Thyroid gland (tissue), 4 donors: ENCODE measurements at places on chromosomes 5 and 9.

DNA sequence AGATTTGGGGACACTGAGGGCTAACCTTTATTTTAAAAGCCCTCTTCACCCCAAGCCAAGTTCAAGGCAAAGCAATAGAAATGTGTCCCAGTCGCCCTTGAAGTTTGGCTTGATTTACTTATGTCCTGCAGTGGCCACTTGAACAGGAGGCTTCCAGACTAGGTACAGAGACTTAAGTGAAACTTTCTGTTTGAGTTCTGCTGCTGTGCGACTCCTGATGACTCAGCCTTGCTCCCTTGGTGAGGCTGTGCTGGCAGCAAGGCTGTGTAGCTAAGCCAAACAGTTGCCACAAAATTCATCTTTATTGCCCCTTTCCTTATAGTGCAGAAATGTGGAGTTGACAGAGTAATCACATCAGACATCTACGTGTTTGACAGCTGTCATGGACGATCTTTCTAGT, 68.8 kb upstream of the NTRK2 start:
- H3K4me1 ChIP-seq, result peaks cover 6% of the 10 kb centered on the region
- no peaks in the 10 kb centered on the region for H3K27me3 ChIP-seq
- no peak overlapping the region for H3K27ac ChIP-seq
- no peak overlapping the region for H3K4me3 ChIP-seq

GRCh38 chr9:37293664-37294524, 128.6 kb upstream of the GRHPR start:
- H3K36me3 ChIP-seq, result no peaks in the 10 kb centered on the region
- H3K4me1 ChIP-seq, result no peaks in the 10 kb centered on the region
- H3K27ac ChIP-seq, result no peak overlapping the region
- no peaks in the 10 kb centered on the region for H3K27me3 ChIP-seq
- no peak for DNase-seq
- H3K4me3 ChIP-seq, result no peak overlapping the region

DNA sequence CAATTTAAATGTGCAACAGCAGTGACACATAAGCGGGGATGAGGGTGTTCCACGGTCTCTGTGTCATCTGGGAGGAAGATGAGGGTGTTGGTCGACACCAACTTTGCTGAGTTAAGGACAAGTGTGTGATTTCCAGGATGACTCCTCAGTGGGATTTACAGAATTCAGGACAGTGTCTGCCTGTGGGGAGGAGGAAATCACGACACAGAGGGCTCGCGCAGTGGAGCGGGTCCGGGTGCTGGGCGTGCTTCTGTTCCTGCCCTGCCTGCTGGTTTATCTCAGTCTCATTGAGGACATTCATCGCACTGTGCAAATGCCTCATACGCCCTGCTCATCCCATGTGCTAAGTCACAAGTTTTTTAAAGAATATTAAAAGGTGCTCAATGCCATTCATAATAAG, 73.7 kb upstream of the ADAMTS2 start:
- H3K4me3 ChIP-seq, result no peak overlapping the region
- H3K27me3 ChIP-seq, result no peaks in the 10 kb centered on the region
- no peaks in the 10 kb centered on the region for H3K4me1 ChIP-seq
- no peaks in the 10 kb centered on the region for H3K36me3 ChIP-seq
- H3K27ac ChIP-seq, result no peak overlapping the region

GRCh38 chr9:94584555-94584954, 9.1 kb downstream of the FBP2 start:
- H3K27ac ChIP-seq, result no peak overlapping the region
- H3K4me1 ChIP-seq, result no peaks in the 10 kb centered on the region

DNA sequence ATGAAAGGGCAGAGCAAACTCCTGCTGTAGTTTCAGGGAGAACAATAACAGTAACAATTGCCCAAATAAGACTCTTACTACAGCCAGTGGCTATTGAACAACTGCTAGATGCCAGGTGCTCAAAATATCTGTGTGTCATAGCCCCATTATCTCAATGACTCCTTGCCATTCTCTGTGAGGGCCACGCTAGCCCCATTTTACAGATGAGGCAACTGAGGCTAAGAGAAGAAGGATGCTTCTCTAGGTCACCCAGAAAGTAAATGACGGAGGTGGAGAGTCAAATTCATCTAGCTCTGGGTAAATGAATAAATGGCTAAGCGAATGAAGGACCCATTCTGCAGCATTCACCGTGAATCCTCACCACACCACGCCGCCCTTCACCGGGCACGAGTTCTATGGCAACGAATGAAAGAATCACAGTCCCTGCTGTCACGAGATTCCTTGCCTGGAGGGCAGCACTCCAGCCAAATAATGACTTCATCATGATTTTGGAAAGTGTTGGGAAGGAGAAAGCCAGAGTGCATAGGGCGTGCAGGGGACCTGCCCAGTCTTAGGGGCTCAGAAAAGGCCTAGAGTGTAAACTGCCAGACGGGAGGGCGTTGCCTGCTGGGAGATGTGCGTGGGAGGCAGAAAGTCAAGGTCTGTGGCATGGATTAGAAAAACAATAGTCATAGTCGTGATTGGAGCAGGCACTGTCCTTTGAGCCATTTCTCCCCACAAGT, 147.2 kb downstream of the C9orf50 start:
- H3K36me3 ChIP-seq, result no peaks in the 10 kb centered on the region
- peak; percentile 93 for DNase-seq
- no peak overlapping the region for H3K4me3 ChIP-seq
- H3K27me3 ChIP-seq, result no peaks in the 10 kb centered on the region
- H3K27ac ChIP-seq, result peak overlapping the region; percentile 92
- peaks cover 40% of the 10 kb centered on the region for H3K4me1 ChIP-seq

DNA sequence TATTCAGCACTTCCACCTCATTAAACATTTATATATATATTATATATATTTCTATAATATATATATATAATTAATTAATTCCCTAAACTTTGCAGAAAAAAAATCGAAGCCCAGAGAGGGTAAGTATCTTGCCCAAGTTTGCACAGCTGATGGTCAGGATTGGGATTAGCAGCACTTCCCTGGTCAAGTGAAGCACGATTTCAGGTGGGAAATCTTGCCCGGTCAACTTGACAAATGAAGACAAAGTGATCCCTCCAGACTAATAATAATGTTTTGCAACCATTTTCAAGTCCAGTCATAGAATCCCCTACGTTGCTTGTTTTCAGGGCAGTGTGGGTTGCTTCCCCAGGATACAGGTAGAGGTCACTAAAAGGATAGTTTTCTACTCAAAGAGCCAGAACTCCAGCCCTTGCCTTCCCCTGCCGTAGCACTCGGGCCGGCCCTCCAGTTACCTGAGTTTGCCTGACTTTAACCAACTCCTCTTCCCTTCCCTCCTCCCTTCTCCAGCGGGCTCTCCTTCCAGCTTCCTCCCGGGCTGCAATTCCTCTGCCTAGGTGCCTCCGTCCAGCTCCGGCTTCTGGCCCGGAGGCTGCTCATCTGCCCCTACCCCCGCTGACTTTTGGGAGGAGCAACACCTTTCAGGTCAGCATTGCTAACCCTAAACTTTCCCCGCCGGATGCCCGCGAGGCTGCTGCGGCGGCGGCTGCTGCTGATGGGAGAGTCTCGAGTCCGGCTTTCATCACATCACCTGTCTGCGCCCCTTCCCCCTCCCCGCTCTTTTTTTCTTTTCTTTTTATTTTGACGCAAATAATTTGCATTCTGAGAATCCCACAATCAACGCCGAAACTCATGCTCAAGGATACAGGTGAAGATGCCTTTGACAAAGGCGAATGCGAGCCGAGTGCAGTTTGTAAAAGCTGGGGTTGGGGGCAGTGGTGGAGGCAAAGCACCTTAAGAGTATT, 930 bp downstream of the PRLR start:
- peak; percentile 49 for DNase-seq
- H3K27ac ChIP-seq, result peak overlapping the region; percentile 53
- H3K4me1 ChIP-seq, result peaks cover 7% of the 10 kb centered on the region
- H3K36me3 ChIP-seq, result no peaks in the 10 kb centered on the region
- H3K27me3 ChIP-seq, result no peaks in the 10 kb centered on the region

- no peaks in the 10 kb centered on the region for H3K27me3 ChIP-seq
- no peak for DNase-seq
- no peak overlapping the region for H3K4me3 ChIP-seq
- H3K4me1 ChIP-seq, result no peaks in the 10 kb centered on the region
- H3K36me3 ChIP-seq, result no peaks in the 10 kb centered on the region
Measured at GRCh38 chr5:59407967-59408366, 485.6 kb downstream of the PDE4D start.

DNA sequence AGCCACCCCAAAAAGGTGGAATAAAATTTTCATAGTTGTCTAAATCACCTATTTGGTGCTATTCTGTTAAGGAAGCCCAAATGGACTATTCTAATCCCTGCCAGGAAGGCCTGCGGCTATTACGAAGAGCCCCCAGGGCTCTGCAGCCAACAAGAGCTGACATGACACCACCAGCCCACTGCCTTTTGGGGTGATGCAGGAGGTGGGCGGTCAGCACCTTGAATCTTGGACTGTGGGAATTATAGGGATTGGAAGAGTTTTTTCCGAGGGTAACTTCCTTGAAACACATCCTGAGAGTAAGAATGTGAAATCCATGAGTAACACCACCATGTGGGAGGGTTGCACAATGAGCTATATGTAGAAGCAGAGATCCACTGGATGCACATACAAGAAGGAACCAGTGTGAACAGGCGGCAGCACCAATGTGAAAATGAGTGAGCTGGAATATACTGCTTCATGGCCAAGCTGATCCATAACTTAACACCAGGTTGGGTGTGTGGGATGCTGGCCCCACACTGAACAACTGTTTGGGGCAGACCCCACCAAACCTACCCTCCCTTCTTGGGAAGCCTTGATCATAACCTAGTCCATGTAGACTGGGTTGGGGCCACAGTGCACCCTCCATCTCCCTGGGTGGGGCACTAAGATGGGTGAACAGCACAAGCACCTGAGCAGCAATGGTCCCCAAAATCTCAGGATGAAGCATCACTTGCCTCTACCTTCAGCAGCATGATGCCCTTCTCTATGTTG, 239.0 kb downstream of the FSTL4 start:
- H3K27ac ChIP-seq, result no peak overlapping the region
- no peak overlapping the region for H3K4me3 ChIP-seq
- no peaks in the 10 kb centered on the region for H3K4me1 ChIP-seq
- no peak for DNase-seq

- no peaks in the 10 kb centered on the region for H3K4me1 ChIP-seq
- H3K27me3 ChIP-seq, result no peaks in the 10 kb centered on the region
- H3K36me3 ChIP-seq, result no peaks in the 10 kb centered on the region
- no peak overlapping the region for H3K27ac ChIP-seq
- no peak for DNase-seq
Measured at GRCh38 chr9:101352892-101353463, 31.8 kb downstream of the BAAT start.

GRCh38 chr5:177478711-177479646, 5.5 kb upstream of the DBN1 start:
- H3K36me3 ChIP-seq, result no peaks in the 10 kb centered on the region
- peak overlapping the region; percentile 76 for H3K27ac ChIP-seq
- no peak overlapping the region for H3K4me3 ChIP-seq
- peak; percentile 82 for DNase-seq
- H3K4me1 ChIP-seq, result peaks cover 35% of the 10 kb centered on the region

DNA sequence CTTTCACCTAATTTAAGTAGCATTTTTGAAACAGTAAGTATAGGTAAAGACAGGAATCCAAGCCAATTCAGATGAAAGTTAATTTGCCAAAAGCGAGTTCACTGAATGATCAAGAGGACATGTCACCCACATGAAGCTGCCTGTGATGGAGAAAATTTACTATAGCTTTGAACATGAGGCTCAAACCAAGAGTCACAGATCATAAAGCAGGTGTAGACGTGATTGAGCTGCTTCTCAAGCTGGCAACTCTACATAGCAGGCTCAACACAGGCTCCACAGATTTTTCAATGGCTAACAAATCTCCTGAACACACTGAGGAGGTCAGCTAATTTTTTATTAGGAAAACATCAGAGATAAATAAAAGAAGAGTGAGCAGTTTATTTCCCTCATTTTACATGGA, 173.7 kb downstream of the FAM114A2 start:
- DNase-seq, result no peak
- H3K36me3 ChIP-seq, result no peaks in the 10 kb centered on the region
- H3K27ac ChIP-seq, result no peak overlapping the region
- H3K4me3 ChIP-seq, result no peak overlapping the region
- no peaks in the 10 kb centered on the region for H3K4me1 ChIP-seq
- no peaks in the 10 kb centered on the region for H3K27me3 ChIP-seq

- H3K27ac ChIP-seq, result no peak overlapping the region
- no peak for DNase-seq
- no peaks in the 10 kb centered on the region for H3K36me3 ChIP-seq
- H3K4me3 ChIP-seq, result no peak overlapping the region
Measured at GRCh38 chr5:135667673-135668072, 88.9 kb upstream of the CXCL14 start.

- peaks cover 75% of the 10 kb centered on the region for H3K36me3 ChIP-seq
- no peak overlapping the region for H3K4me3 ChIP-seq
- no peaks in the 10 kb centered on the region for H3K27me3 ChIP-seq
- no peak for DNase-seq
Measured at GRCh38 chr5:1322955-1323802, 21.7 kb downstream of the CLPTM1L start.

DNA sequence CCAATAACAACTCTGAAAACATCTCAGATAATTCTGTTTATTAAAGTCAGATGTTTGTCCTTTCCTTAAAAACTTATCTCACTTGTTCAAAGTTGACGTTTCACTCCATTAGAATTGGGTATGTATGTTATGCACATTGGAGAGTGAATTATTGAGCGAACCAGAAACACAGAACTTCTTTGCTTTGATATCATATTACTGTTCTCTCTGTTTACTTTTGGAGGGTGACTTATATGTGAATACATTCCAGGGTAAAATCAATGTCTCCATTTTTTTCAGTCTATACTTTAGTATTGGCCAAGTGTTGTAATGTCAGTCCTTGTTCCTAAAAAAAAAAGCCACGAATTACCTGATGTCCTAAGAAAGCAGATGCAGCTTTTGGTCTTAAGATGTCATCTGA, 307.4 kb downstream of the CSNK1G3 start:
- no peak for DNase-seq
- H3K27ac ChIP-seq, result no peak overlapping the region
- H3K36me3 ChIP-seq, result no peaks in the 10 kb centered on the region
- H3K27me3 ChIP-seq, result no peaks in the 10 kb centered on the region
- H3K4me1 ChIP-seq, result peaks cover 18% of the 10 kb centered on the region
- H3K4me3 ChIP-seq, result no peak overlapping the region

DNA sequence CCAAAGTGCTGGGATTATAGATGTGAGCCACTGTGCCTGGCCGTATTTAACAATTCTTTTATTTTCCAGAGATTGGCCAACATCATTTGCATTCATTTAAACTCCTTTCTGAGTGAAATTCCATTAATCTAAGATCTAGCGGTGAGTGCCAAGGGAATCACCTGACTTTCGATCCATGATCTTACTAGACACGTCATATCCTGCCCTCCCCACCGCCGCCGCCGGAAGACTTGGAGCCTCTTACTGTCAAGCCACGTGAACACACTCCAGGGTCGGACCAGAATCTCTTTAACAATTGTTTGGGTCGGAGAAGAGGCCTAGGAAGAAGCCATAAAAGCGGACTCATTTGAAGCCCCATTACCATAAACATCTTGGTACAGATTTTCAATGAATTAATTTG, 12.9 kb downstream of the INPP5E start:
- peaks cover 31% of the 10 kb centered on the region for H3K36me3 ChIP-seq
- no peak for DNase-seq
- peak overlapping the region; percentile 58 for H3K27ac ChIP-seq
- no peaks in the 10 kb centered on the region for H3K27me3 ChIP-seq
- no peak overlapping the region for H3K4me3 ChIP-seq
- peaks cover 11% of the 10 kb centered on the region for H3K4me1 ChIP-seq

GRCh38 chr9:4167079-4167671, 132.7 kb downstream of the GLIS3 start:
- H3K4me3 ChIP-seq, result no peak overlapping the region
- H3K27ac ChIP-seq, result no peak overlapping the region
- peaks cover 9% of the 10 kb centered on the region for H3K4me1 ChIP-seq
- DNase-seq, result no peak
- no peaks in the 10 kb centered on the region for H3K27me3 ChIP-seq

- H3K27me3 ChIP-seq, result no peaks in the 10 kb centered on the region
- no peak overlapping the region for H3K4me3 ChIP-seq
- no peaks in the 10 kb centered on the region for H3K36me3 ChIP-seq
- no peak for DNase-seq
- no peak overlapping the region for H3K27ac ChIP-seq
Measured at GRCh38 chr5:151001436-151001835, 19.0 kb upstream of the GPX3 start.
